ENCODE measurements at places on chromosomes 5 and 9.

- DNase-seq: peak; percentile 14
These were observed 1.3 kb downstream of the UBE2R2 start for GRCh38 chr9:33818167-33818846.

DNA sequence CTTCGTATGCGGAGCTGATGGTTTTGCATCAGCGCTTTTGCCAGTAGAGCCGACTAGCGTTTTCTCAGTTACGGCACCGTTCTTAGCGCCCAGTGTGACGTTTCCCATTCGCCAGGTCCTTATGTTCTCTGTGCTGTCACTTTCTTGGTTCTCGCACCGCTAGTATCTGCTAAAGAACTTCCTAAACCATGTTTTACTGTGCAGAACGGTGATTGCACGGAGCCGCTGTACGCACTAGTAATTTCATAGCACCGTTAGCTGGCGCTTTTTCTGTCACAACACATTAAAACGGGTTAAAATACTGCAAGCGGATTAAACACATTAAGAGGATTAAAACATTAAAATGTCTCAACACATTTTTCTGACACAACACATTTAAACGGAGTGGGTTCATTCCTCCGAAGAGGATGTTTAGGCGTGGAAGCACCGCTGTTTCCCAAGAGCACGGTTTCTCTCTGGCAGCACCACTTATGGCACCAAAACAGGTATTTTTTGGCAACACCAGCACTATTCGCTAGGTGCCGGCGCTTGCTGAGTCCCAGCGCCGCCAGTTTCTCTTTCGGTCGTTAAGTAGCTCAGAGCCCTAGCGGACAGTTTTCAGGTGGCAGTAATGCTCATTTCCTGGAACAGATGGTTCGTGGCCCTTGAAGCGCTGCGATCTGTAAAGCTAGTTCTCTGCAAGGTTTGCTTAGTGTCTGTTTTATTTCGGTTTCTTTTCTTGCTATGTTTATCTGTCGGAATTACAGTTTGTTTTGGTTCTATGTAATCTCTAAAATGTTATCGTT lies 20.3 kb downstream of the ANXA2R start:
- DNase-seq: peak; percentile 91

DNA sequence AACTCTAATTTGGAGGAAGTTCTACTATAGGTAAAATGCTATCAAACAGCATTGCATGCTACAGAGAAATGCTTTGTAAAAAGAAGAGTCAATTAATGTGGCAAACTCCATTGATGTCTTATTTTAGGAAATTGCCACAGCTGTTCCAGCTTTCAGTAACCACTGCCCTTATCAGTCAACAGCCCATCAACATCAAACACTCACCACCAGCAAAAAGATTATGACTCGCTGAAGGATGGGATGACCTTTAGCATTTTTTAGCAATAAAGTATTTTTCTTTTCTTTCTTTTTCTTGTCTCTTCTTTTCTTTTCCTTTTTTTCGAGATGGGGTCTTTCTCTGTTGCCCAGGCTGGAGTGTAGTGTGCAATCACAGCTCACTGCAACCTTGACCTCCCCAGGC lies 26.0 kb downstream of the CRHBP start:
- DNase-seq: no peak

DNA sequence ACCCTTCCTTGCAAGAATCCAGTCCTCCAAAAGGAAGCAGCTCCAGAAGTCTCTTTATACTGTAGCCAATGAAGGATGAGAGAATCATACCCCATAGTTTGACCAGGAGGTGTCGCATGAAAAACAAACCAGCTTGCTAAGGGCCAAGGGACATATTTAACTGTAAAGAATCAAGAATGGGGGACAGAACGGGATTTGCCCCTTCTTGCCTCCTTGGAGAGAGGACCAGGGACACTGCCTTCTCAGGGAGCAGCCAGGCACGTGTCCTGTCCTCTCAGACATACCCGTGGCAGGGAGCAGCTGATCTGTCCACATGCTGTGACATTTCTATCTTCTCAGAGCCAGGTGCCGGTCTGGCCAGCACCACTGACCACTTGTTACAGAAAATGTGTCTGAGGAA lies 11.7 kb downstream of the PRUNE2 start:
- no peak for DNase-seq

GRCh38 chr5:80220245-80220897 lies 35.5 kb downstream of the SERINC5 start:
- DNase-seq: no peak

DNA sequence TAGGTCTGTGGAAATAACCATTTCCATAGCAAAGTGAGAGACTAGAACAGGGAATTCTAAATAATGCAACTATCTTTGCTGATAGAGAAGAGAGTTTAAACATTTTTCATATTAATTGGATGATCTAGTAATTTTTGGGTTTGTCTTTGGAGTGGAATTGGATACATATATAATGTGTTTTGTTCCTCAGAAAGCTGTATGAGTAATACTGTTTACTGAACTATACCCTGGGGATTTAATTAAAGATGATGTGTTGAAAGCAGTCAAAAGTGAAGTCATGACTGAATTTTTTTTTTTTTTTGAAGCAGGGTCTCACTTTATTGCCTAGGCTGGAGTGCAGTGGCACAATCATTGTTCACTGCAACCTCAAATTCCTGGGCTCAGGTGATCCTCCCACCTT lies 17.9 kb downstream of the FER start:
- no peak for DNase-seq

DNA sequence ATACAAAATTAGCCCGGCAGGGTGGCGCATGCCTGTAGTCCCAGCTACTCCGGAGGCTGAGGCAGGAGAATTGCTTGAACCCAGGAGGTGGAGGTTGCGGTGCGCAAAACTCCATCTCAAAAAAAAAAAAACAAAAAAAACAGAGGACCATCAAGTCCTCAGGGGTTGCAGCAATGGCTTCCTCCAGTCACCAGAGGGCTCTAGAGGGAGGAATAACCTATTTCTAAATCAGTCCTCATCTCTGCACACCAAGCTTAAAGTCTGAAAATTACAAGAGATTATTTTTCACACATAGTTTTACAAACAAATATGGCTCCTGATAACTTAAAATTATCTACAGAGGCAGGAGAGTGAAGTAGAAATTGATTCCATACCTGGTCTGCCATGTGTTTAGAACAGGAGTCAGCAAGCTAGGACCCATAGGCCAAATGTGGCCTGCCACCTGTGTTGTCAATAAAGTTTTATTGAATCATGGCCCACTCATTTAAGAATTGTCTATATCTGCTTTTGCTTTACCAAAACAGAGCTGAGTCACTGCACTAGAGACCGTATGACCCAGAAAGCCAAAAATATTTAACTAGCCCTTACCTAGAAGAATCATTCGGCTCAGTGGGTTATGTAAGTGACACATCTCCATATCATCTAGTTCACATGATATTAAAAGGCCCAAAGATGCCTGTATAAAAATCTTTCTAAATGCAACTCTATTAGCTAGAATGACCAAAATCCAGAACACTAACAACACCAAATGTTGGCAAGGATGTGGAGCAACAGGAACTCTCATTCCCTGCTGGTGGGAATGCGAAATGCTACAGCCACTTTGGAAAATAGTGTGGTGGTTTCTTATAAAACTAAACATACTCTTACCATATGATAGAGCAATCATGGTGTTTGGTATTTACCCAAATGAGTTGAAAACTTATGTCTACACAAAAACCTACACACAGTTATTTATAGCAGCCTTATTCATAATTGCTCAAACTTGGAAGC lies 207.7 kb downstream of the FRMD3 start:
- no peak for DNase-seq

DNA sequence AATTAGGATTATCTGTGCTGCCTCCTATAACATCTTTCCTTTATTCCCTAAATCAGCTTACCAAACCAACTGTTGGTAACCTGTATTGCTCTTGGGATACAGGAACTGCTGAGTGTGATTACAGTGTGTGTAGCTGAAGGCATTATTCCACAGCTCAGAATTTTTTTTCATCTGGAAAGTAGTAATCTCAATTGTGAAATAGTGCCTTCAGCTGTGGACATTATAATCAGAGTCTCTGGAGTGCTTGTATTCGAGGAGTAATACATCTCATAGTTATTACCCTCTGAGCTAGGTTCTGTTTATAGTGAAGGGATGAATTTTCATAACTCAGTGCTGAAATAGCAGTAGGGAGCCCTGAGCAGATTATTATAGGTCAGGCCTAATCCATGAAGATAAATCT lies 199.5 kb downstream of the MAST4 start:
- no peak for DNase-seq

DNA sequence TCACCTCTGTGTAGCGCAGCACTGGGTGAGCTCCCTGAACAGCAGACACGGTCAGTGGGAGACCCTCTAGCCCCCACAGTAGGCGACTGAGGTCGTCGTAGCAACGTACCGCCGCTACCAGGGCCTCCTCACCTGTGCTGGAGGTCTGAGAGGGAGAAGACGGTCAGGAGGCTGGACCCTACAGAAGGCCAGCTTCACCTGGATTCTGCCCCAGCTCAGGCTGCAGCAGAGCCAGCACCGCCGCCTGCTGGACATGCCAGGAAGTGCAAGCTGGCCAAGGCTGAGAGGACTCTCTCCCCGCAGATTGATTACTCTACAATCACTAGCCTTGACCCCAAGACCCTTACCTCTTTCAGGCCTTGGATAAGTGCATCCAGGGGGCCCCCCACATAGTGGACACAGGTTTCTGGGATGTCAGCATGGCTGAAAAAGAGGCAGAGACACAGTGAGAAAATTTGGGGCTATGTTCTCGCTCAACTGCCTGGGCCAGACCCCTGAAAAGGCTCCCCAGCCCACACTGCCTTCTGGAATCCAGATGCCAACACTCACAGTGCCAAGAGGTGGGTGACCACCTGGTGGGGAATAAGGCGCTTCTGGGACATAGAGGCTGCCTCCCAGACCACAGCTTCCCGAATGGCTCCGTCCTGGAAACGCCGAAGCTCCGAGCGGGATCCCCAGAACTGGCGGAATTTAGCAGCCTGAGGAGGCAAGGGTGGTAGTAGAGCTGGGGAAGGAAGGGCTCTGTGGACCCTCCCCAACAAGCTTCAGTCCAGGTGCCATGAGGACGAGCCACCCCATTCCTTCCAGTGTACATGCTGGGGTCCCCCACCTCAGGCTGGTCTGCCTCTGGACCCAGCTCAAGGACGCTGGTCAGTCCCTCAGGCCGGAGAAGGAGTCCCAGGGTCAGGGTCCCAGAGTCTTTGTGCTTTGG lies 6.9 kb downstream of the NOL6 start:
- peak; percentile 77 for DNase-seq

DNA sequence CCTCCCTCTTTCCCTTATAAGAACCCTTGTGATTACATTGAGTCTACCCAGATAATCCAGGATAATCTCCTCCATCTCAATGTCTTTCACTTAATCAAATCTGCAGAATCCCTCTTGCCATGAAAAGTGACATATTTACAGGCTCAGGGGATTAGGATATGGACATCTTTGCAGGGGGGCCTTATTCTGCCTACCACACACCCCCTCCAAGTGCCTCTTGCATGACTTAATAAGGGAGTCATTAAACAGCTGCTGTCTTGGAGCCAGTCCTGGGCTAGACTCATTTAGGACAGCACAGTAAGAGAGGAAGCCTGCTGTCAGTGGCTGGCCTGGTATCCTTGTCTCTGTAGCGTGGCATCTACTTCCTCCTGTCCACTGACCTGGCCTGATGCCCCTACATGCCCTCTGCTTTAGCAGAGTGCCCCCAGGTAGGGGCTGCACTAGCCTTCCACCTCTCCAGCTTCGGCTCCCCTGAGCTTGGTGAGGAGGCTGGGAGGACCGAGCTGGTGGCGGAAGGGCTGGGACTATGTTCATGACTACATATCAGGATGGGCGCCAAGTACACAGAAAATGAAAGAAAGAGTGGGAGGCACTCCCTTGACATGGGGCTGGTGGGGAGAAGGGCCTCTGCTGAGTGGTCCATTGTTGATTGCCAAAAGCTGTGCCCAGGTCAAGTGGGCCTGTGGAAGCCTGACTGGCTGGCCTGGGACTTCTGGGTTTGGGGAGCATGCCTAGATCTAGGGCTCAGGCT lies 17.2 kb downstream of the ENHO start:
- DNase-seq: no peak

- DNase-seq: no peak
These were observed 30.8 kb upstream of the CNOT6 start for GRCh38 chr5:180463216-180463900.

DNA sequence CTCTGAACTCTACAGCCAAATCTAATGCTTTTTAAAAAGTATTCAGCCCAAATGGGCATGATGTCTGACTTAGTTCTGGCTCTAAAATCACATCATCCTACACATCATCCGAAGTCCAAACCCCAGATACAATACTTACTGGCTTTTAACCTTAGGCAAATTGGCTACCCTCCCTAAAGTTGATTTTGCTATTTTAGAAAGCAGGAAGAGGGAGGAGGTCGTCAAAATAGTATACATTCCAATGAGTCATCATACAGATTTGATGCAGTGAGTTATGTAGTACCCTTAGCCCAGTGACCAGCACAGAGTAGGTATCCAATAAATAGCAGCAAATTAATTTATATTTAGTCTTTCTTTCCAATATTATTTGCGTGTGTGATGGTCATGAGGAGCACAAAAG lies 582.0 kb upstream of the TUSC1 start:
- DNase-seq: no peak

DNA sequence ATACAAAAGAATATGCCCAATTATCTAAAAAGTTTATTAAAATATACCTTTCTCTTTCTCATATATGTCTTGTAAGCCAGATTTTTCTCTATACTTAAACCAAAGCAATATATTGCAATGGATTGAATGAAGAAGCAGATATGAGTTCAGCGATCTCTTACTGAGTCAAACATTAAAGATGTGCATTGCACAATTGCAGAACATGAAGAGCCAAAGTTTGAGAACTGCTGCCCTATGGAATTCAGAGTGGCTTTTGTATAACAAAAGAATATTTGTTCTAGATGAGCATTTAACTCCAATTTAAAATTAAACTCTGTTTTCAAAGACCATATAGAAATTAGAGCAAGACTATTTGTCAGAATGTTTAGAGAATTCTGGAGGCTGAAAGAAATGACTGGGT lies 519.0 kb upstream of the DAB2 start:
- no peak for DNase-seq

DNA sequence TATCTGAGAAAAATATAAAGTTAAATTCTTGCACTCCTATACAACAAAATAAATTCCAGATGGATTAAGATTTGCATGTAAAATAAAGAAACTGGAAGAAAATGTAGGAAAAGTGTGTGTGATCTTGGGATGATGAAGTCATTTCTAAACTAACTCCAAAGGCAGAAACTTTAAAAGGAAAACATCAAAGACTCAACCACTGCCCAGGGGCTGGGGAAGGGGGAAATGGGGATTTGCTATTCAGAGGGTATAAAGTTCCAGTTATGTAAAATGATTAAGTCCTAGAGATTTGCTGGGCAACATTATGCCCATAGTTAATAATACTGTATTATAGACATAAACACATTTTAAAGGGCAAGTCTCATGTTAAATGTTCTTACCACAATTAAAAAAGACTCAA lies 254.5 kb downstream of the DEPDC1B start:
- DNase-seq: no peak

- DNase-seq: peak; percentile 53
These were observed 10.8 kb upstream of the IFNA2 start for GRCh38 chr9:21395778-21396717.

Data from activated CD4-positive, alpha-beta T cell treated with anti-CD3 and anti-CD28 coated beads, Interleukin-2, Interleukin-6, amounts not matched to agents 100 ng/mL and 50 ng/mL, durations not matched to agents 16 hours and 8 hours (primary cell).